ENCODE measurements at places on chromosomes 12 and 14.

GRCh38 chr12:78055545-78055944, 224.9 kb downstream of the NAV3 start:
- no peak for DNase-seq

DNA sequence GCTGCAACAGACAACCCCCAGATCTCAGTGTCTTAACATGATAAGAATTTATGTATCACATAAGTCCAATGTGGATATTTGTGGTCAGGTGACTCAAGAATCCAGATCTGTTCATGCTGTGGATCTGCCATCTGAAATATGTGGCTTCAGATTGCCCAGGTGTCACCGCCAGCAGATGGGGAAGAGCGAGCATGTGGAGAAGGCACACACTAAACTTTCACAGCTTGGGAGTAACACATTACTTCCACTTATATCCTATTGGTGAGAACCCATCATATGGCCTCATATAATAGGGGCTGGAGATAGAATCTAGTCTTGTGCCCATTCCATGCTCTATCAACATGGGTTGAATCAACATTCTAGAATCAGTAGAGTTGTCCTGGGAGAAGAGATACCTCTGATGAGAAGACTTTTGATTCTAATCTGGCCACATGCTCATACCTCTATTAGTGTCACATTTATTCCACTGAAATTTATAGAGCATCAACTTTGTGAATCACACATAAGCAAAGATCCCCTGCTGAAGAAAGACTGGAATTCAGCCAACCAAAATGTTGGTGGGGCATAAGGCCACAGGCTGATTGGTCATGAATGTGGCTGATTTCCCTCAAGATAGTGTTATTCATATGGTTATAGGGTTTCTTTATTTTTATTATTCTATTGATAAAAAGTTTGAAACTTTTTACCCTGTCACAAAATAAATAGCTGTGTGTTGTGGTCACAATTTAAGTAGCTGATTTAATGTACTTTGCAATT, 6.0 kb upstream of the CALCOCO1 start:
- no peak for DNase-seq

DNA sequence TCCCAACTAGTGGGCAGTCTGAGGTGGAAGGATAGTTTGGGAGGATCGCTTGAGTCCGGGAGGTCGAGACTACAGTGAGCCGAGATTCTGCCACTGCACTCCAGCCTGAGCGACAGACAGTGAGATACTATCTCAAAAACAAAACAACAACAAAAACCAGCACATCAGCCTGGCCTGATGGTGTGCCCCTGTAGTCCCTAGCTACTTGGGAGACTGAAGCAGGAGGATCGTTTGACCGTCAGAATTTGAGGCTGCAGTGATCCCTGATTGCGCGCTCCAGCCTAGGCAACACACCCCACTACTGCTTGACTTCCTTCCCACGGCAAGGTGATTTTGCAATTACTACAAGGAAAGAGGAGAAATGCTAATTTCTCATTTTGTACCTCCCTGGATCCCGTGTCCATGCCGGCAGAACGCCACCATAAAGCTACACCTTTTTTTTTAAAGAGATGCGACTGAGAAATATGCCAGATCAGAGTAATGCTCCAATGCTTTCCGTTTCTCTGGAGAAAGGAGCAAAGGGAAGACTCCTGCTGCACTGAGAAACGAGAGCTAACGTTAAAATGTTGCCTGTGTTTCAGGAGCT, 672 bp upstream of the SCFD1 start:
- no peak for DNase-seq

DNA sequence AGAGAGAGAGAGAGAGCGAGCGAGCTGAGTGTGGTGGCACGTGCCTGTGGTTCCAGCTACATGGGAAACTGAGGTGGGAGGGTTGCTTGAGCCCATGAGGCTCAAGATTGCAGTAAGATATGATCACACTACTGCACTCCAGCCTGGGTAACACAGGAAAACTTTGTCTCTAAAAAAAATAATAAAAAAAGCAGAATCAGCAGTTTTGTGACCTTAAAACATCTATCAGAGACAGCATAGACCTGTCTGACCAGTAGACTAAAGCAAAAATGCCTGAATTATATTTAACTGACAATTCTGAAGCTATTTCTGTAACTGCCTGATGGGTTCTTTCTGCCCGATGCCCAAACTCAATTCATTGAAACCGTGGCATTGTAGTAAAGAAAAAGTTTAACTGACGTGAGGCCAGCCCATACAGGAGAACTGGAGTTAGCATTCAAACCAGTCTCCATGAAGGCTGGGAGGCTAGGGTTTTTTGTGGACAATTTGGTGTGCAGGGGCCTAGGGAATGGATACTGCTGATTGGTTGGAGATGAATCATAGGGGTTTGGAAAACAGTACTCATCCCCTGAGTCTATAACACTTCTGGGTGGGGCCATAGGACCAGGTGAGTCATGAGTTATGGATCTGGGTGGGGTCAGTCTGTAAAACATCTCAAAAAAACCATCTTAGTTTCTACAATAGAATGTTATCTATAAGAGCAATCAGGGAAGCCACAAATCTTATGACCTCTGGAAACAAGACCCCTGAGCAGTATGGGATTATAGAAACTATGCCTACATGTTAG, 8.0 kb upstream of the RASSF8 start:
- no peak for DNase-seq

DNA sequence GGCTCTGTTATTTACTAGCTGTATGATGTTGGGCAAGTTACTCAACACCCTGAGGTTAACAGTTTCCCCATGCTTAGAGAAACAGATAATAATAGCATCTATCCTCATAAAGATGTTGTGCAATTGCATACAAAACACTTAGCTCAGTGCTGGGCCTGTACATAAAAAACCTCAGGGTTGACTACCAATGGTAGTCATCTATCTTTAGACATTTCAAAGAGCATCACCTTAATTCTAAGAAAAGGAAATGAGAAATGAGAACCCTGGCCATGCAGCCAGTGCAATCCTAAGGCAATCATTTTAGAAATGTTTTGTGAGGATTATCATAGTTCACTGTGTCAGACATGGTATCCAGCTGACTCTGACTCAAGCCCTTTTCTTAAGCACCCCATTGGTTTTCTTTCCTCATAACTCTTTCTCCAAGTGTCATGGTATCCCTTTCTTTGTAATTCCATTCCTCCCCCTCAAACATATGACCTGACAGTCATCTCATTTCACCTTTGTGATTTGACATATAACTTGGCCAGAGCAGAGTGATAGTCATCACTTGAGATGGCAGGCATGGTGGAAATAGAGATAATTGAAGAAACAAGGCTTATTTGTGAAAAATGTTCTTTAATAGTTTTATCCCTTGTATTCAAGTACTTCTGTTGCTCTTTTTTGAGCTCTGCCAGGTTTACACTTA, 29.5 kb upstream of the OSBPL8 start:
- DNase-seq, result no peak

- DNase-seq, result no peak
Observed at GRCh38 chr12:101794574-101794973, 36.2 kb downstream of the GNPTAB start.

GRCh38 chr14:71855399-71856036, 76.7 kb upstream of the RGS6 start:
- peak; percentile 22 for DNase-seq

GRCh38 chr14:53295985-53296582, 143.0 kb upstream of the DDHD1 start:
- peak; percentile 68 for DNase-seq

- no peak for DNase-seq
Observed at GRCh38 chr12:2268471-2269286, 215.9 kb downstream of the CACNA1C start.

- no peak for DNase-seq
Observed at GRCh38 chr12:124160097-124160756, 134.7 kb upstream of the RFLNA start.

DNA sequence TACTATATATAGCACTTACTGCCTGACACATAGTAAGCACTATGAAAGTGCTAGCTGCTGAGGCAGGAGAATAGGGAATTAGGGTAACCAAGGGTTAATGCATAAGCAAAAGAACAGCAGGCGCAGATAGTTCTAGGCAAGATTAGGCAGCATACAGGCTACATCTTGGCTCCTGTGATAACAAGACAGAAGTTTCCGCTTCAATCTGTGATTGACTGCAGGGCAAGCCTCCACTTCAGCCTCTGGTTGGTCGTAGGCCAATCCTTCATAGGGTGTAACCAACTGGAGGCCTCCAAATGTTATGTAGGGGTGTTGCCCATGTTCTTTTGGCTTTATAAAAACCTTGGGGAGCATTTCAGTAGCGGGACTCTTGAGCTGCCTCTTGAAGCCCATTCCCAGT, 46.9 kb downstream of the KLHL28 start:
- peak; percentile 30 for DNase-seq

GRCh38 chr14:68447581-68448251, 345.2 kb downstream of the ZFP36L1 start:
- no peak for DNase-seq

DNA sequence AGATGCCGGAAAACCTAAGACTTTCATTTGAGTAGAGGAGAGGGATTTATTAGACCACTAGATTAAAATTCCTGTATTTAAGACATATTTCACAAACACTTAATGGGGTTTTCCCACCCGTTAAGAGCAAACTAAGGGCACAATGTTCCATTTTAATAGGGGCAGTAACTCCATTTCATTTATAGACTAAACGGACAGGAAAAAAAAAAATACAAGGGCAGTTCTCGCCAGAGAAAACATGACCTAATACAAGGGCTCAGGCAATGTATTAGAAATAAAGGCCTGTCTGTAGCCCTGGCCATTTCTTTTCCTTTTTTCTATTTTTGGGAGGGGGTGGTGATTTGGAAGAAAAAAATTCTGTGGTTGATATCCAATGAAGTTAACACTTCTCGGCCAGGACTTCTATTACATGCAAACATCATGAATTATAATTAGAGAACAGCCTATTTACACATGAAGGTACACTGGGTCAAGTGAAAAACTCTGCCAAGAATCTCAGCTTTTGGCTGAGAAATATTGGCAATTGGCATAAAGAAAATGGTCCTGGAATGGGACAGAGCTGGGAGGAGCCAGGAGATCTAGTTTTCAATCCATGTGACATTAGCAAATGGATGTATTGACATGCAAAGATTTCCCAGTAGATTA, 641.1 kb upstream of the TBX3 start:
- DNase-seq, result peak; percentile 15

DNA sequence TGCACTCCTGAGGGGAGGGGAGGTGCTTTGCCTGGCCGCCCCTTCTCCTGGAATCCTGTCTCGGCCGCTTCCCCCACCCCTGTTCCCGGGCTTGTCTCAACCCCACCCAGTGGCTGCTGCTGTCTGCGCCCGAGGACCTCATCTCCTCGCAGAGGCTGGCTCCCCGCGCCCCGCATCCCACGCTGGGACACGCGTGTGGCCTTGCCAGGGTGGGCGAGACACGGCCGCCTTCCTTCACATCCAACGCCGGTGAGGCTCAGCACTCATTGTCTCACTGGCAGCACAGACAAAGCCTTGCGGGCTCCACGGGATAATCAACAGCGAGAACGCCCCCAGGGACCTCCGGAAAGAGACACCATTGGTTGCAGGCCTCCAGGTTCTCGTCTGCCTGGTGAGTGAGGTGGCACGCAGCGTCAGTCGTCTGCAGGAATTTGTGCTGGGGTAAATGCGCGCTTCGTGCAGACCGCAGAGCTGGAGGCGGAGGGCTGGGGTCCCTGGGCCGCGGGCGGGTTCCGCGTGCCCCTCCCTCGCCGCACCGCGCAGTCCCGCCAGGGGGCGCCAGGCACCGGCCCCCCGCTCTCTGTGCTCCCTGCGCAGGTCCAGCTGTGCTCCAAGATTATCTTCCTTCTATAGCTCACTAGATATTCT, 26.8 kb downstream of the CCDC177 start:
- DNase-seq, result no peak

DNA sequence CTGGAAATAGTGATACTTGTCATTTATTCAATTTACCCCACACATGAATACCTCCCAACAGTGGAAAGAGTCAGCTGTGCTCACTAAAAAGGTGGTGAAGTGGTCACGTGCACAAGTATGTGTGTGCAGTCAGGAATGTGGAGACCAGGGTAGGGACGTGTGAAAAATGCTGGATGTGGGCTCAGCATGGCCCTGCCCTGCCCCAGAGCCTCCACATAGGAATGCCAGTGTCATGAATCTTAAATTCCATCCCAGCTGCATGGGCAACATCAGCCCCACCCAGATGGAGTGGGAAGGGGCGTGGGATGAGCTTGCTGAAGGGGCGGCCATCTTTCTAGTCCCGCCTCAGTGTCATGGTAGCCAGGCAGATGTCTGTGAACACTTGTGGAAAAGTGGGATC, 87.7 kb downstream of the C12orf75 start:
- no peak for DNase-seq

- no peak for DNase-seq
Observed at GRCh38 chr14:36317650-36318049, 2.8 kb downstream of the MBIP start.

DNA sequence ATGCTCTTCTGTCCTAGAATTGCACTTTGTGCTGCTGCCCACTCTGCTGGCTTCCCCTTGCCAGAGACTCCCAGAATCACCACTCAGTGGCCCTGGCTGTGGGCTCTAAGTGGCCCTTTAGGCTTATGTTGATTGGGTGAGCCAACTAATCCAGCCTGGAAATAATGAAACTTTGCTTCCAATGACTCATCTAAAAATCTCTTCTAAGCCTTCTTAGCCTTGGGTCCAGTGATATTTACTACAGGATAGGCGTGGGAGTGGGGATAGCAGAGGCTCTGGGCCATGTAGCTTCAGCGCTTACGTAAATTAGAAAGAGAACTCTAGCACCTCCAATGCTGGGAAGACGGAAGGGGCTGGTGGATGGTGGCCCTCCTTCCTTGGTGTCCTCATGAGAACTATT, 137.9 kb downstream of the TTC8 start:
- DNase-seq, result no peak

- peak; percentile 42 for DNase-seq
Observed at GRCh38 chr12:12266389-12266872, 413 bp downstream of the LRP6 start.

GRCh38 chr12:99916555-99916954, 68.2 kb downstream of the ANKS1B start:
- no peak for DNase-seq

DNA sequence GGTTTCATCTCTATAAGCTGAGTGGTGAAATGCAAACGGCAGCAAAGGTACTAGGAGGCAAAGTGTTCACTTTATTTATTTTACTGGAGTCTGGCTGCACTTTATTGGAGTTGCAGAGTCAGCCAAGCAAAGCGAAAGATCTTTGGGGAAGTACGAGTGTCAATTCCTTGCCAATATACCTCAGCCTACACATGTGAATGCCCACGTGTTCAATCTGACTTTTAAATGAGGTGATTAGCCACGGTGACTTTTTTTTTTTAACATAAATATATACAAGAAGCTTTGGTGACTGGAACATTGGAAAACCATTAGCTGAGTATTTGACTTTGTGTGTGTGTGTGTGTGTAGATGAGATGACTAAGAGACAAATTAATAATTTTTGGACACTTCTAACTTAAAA, 178.8 kb downstream of the NTS start:
- DNase-seq, result no peak

- DNase-seq, result no peak
Observed at GRCh38 chr12:106190581-106190980, 51.8 kb upstream of the NUAK1 start.

DNA sequence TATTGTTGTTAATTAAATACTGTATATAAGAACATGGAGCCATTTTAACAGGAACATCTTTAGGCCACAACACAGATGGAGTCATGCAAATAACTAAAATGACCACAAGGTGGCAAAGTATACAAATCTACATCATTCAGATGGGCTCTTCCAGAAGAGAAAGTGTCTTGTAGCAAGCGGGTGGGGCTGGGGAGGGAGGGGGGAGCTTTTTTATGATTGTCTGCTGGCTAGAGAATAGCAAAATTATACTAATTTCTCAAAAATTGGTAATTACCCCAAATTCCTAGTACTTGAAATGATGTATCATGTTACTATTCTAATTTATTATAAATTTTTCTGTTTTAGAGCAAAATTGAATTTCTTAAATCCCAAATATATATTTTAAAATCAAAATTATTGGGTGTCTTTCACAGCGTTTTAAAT, 378.7 kb downstream of the PRKD1 start:
- peak; percentile 92 for DNase-seq
